ENCODE measurements at places on chromosomes 7 and 10.

- DNase-seq = no peak
Measured at GRCh38 chr10:70475661-70476060, 2.9 kb upstream of the PALD1 start.

GRCh38 chr10:5816170-5816569 is 2.9 kb upstream of the GDI2 start:
- no peak for DNase-seq

DNA sequence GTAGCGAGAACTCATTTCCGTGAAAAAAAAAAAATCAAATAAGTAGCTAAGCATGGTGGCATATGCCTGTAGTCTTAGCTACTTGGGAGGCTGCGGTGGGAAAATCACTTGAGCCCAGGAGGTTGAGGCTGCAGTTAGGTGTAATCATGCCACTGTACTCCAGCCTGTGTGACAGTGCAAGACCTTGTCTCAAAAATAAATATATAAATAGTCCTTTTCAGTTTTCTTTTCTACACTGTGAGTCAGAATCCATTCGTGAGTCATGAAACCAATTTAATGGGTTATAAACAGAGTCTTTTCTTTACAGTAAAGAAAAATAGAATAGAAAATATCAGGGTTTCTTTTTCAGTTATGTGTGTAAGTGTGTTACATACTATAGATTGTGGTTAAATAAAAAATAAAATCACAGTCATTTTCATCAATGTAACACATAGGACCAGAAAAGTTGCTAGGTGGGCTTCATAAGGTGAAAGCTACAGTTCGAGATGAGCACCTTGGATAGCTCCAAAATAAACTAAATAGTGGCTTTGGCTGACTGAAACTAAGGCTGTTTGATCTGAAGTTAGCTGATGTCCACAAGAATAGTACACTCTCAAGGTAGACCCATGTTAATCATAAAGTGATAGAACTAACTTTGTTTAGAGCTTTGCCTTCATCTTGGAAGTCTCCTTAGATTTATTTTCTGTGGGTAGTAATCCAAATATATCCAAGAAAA is 781.1 kb downstream of the GATA3 start:
- DNase-seq = no peak

DNA sequence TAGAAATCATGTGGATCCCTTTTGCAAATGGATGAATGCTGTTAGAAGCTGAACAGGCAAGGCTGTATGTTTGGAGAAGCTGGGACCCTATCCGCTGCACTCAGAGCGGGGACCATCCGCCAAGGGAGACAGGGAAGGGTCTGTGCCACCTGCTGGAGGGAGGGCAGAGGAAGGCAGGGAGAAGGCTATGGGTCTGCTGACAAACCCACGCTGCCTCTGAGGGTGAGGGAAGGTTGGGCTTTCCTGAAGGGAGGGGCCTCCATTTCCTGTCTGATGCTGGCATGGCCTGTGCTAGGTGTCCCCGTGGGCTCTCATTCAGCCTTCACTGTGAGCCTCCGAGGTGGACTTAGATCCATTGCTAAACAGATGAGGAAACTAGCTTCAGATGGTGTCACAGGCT is 5.3 kb upstream of the CRHR2 start:
- no peak for DNase-seq

DNA sequence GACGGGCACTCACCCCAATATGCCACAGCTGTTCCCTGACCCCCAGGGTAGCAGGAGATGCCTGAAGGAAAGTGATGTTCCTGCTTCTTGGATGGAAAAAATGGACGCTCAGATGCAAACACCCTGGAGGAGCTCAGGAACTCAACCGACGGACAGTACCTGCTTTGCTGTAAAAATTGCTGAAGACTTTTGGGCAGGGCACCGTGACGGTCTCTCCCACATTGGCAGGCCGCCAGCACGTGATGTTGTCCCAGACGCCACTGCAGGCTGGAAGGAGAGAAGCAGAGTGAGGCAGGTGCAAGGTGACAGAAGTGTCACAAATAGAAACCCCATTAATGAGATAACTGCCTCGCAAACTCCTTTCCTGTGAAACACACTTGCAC is 35.0 kb downstream of the VIPR2 start:
- no peak for DNase-seq

GRCh38 chr10:15515202-15515601 is 144.1 kb upstream of the FAM171A1 start:
- no peak for DNase-seq

Measured in NCI-H524 treated with DMSO at 0.1 percent for 48 hours (cell line).